NAMALWA (cell line): ENCODE measurements at places on chromosomes 7 and 10.

- DNase-seq, result no peak
These were observed 12.2 kb upstream of the KLRG2 start for GRCh38 chr7:139495580-139496125.

DNA sequence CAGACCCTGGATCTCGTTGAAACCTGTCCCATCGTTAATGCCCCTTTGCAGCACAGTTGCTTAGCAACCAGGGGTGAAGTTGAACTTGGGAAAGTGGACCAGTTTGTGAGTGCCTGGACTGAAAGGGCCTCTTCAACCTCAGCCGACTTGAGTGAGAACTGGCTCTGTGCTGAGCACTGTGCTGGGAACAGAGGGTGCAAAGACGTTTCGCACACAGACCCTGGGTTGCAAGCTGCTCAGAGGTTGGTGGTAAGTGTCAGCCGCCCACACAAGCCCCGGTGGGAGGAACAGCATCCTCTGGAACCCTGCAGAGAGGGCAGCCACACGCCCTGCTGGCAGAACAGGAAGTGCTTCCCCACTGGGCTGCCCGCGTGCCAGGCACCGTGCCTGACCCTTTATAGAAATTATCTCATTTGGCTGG is 89.2 kb downstream of the CARD11 start:
- no peak for DNase-seq

- DNase-seq, result no peak
These were observed 131.0 kb downstream of the KAT6B start for GRCh38 chr10:74957285-74957961.

- no peak for DNase-seq
These were observed 76.7 kb downstream of the ZEB1 start for GRCh38 chr10:31395695-31396094.

GRCh38 chr7:107233174-107233573 is 64.4 kb downstream of the HBP1 start:
- DNase-seq, result no peak

DNA sequence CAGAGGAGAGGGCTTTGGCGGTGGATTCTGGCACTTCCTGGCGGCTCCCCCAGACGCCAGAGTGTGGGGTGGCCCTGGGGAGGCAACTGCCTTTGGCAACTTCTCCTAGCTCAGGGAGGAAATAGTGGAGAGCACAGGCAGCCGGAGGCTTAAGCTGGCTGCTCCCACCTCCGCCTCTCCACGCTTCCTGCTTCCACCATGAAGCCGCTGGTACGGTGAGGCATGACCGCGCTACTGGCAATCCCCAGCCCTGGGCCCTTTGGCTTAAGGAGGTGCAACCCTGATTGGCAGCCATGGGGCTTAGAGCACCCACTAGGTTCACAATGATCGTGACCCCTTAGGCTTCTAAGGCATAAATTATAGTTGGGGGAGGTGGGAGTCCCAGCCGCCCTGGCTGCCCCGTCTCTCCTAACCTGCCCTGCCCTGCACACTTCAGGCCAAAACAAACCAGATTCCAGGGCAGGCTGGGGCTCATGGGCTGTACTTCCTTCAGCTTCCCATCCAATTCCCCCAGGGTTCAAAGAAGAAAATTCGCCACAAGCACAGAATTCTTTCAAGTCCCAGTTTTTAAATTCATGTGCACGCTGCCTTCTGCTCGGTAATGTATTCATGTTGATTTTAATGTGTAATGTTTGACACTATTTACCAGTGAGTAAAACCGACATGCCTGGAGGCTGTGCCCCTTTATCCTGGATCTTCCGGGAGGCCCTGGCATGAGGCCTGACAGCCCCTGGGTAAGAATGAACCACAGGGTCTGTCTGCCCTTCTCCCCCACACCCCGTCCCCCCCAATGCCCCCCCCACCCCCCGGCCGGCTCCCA is 90.7 kb upstream of the LRRC4 start:
- no peak for DNase-seq

DNA sequence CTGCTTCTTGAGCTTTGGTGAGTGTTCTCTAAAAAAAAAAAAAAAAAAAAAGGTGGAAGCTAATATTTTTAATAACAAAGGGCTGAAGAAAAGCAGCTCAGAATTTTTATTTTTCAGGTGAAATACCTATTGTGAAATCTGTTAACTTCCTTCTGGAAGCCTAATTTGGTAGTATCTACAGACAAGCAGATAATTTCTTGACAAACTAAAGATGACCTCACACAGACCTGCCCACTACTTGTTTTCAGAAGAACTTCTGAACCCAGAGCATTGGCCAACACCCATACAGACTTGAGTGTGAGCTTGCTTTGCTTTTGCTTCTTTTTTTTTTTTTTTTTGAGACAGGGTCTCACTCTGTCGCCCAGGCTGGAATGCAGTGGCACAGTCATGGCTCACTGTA is 31.2 kb downstream of the LRRC4 start:
- no peak for DNase-seq

DNA sequence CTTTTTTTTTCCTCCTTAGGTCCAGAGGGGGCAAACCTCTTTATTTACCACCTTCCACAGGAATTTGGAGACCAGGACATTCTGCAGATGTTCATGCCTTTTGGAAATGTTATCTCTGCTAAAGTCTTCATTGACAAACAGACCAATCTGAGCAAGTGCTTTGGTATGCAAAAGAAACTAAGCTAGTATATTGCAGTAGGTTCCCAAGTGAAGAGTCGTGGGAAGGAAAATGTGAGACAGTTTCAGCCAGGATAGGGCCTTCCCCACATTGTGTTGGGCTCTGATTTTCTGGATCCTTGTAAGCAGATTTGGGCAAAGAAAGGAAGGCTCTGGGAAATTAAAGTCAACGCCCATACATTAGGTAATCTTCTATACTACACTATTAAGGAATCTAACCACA is 285.6 kb downstream of the USP6NL start:
- DNase-seq, result no peak

GRCh38 chr10:110708776-110709443 is 64.8 kb downstream of the RBM20 start:
- DNase-seq, result no peak

DNA sequence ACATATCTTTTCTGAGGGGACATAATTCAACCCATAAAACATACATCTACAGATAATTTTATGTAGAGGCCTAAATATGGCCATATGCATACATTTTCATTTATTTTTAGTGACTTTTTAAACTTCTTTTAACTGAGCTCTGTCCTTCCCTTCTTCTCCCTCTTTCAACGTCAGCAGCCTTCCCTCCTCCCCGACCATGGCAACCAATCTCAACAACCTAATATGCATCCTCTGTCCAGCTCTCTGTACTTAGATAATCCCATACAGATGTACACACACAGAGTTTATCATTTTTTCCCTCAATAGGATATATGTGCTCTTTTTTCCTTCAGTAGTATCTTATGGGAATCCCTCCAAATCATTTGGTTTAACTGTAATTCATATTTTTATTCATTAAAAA is 94.3 kb downstream of the CCDC71L start:
- no peak for DNase-seq

DNA sequence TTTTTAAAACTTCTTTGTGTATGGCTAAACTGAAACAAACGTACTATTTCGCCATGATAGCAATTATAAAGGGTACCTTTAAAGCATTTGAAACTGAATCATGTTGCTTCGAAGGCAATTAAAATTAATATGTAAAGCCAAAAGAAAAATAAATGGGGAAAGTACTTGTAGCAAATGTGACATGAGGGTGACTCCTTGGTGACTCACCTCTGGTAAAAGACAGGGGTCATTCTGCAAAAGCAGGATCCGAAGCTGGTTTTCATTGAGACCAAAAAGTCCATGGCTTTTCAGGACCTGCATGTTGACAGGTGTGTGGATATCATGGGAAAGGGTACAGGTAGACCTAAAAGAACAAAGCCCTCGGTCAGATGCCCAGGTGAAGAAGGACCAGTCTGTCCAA is 1.5 kb downstream of the ZC3HAV1L start:
- no peak for DNase-seq

DNA sequence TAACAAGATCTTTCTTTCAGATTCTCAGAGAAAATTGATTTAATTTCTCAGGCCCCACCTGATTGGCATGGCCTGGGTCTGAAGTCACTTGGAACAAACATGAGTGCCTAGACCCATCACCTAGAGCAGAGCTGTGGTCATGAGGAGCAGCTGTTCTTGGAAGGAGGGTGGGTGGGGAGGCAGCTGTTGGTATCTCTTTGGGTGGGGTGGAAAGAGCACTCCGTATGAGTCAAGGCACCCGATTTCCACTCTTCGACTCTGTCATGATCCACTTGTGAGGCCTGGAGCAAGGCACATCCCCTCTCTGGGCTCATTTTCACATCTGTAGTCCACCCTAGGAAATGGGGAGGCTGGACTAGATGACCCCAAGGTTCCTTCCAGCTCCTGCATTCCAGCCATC is 156.7 kb downstream of the C10orf105 start:
- DNase-seq, result no peak

DNA sequence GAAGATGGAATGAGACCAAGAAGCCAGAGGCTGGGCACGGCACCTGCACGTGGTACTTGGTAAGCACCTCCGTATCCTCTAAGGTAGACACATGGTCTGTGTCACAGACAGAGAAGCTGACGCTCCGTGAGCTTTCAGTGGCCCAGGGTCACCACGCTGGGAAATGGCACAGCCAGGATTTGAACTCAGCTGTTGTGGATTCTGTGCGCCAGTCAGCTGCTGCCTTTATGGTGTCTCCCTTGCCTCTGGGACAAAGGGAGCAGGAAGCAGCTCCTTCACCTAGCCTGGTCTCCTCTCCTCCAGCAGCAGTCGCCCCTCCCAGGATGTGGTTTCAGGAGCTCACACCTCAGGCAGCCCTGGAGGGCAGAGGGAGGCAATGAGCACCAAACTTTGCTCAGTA is 110.8 kb downstream of the ARHGAP22 start:
- no peak for DNase-seq

- DNase-seq, result no peak
These were observed 101.4 kb upstream of the GLI3 start for GRCh38 chr7:42338231-42338915.

DNA sequence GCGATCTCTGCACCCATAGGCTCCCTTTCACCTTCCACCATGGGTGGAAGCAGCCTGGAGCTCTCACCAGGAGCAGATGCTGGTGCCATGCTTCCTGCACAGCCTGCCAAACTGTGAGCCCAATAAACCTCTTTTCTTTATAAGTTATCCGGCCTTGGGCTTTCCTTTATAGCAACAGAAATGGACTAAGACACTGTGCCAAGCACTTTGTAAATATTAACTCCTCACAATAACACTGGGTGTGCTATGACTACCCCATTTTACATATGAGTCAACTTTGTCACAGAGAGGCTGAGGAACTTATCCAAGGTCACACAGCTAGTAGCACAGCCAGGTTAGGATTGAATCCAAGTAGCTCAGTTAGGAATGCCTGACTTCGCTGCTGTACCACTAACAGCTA is 79.7 kb upstream of the KCNMA1 start:
- no peak for DNase-seq

DNA sequence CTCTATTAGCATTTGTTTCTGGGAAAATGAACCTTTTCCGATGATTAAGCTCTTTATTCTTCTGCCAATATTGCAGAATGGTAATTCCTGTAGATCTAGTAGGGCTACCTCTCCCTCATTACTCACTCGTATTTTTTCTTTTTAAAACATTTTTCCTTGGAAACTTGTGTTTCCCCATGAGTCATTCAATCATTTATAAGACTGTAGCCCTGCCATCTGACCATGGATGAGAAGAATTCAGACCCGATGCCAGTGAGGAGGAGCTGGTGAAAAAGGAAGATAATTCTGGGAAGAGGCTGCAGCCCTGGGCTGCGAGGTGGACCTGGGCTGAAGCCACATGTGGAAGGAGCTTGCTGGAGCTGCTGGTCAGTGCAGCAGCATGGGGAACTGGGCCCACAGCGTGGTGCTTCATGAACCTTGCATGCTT is 242.8 kb downstream of the KLF6 start:
- no peak for DNase-seq

- no peak for DNase-seq
These were observed 33.8 kb downstream of the HIP1 start for GRCh38 chr7:75704928-75705327.
